ENCODE measurements at places on chromosomes 3 and 15.

DNA sequence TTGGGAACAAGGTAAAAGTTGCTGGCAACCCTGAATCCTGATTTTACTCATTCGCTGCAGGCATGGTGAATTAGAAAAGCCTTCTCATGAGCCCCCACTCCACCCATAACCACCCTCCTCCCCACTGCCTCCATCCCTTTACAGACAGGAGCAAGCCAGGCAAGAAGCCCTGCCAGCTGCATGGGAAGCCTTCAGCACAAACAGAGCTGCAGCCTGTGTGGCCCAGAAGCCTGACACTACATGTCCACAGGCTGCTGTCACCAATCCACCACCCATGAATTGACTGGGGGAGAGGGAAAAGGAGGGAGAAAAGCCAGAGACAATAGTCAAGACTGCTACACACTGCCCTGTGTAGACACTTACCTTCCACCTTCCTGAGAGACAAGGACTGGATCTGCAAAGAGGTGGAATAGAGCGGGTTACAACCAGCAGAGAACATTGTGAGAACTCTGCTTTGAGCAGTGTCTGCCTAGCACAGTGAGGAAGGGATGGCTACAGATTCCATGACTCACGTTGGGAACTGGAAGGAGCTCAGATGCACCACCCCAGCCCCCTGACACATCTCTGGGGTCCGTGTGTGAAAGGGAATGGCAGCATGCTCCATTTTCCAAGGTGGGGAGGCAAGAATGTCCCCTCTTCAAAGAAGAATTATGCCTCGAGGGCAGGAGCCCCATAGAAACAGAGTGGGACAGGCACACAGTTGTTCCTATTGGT, 33.9 kb downstream of the DZIP1L start:
- no peak for DNase-seq

- DNase-seq = no peak
Measured at GRCh38 chr15:63308491-63308890, 31.1 kb downstream of the APH1B start.

GRCh38 chr3:74617776-74618175, 3.3 kb upstream of the CNTN3 start:
- DNase-seq = peak; percentile 63

- no peak for DNase-seq
Measured at GRCh38 chr3:133016838-133017309, 21.3 kb upstream of the TMEM108 start.

DNA sequence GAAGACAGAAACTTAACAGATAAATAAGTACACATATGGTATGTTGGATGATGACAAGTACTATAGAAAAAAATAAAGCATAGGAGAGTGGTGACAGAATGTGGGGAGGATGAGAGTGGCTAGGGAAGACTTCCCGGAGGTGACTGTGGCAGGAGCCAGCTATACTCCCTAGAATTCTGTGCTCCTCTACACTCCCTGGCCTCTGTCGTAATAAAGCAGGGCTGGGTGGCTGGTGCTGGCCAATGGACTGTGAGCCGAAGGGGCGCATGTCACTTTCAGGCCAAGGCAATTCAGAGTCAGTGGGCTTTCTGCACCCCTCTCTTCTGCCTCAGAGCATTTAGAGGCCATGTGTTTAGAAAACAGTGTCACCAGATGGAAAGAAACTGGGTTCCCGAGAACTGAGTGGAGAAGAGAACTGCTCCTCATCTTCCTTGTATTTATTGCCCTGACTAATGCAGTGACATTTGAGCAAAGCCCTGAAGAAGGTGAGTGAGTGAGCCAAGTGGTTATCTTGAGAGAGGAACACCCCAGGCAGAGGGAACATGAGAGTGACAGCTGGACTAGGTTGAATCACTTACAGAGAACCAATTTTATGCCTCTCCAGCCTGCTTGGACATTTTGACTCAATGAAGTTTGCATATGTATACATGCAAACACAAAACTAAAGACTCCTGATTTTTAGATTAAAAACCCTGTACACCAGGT, 5.2 kb upstream of the VPS8 start:
- no peak for DNase-seq

- DNase-seq = no peak
Measured at GRCh38 chr15:89226359-89227221, 5.2 kb upstream of the RLBP1 start.

GRCh38 chr3:154247806-154248415, 76.4 kb downstream of the DHX36 start:
- DNase-seq = no peak

DNA sequence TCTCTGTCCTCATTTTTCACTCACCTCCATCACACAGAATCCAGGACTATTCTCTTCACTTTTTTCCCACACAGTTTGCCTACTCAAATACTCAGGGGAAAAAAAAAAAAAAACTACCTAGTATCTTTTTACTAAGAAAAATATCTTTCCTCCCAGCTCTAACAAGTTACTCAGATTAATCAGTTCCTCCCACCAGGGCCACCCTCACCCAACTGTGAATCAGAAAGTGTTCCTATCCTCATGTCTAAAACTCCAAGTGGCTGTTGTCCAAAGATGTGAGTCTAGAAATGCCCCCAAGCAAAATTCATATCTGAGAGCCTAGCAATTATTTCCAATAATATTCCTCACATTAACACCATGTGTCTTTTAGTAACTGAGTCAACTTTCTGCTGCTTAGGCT, 268.0 kb downstream of the ERC2 start:
- no peak for DNase-seq
